NCI-H1436 treated with DMSO at 0.1 percent for 48 hours (cell line): ENCODE measurements at places on chromosomes 7 and 10.

- DNase-seq: no peak
Observed at GRCh38 chr10:78626471-78626870, 442.3 kb upstream of the ZMIZ1 start.

GRCh38 chr10:104417637-104418292 lies 64.1 kb downstream of the CFAP58 start:
- no peak for DNase-seq

- DNase-seq: no peak
Observed at GRCh38 chr7:143055754-143056153, 3.6 kb downstream of the OR6V1 start.

DNA sequence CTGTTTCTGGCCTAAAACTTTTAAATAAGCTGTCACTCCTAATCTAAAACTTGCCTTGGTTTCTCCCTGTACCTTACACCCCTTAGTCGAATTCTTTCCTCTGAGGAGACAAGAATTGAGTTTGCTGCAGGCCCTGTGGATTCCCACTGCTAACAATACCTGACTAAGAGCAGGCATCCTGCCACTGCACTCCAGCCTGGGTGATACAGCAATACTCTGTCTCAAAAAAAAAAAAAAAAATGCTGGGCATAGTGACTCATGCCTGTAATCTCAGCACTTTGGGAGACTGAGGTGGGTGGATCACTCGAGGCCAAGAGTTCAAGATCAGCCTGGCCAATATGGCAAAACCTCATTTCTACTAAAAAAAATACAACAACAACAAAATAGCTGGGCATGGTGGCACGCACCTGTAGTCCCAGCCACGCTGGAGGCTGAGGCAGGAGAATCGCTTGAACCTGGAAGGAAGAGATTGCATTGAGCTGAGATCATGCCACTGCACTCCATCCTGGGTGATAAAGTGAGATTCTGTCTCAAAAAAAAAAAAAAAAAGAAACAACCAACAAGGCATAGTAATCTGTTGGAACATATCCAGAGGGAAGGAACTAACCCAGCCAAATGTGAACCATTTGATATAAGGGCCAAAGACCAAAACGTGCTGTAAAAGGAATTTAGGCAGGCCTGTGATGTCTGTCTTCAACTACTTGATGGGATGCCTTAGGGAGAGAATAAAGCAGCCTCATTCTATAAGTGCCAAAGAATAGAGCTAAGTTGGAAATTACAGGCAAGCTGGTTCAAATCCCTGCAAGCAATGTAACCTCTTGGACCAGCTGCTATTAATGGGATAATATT lies 732.7 kb upstream of the AUTS2 start:
- no peak for DNase-seq

- no peak for DNase-seq
Observed at GRCh38 chr7:30556840-30557239, 37.8 kb upstream of the GARS1 start.

DNA sequence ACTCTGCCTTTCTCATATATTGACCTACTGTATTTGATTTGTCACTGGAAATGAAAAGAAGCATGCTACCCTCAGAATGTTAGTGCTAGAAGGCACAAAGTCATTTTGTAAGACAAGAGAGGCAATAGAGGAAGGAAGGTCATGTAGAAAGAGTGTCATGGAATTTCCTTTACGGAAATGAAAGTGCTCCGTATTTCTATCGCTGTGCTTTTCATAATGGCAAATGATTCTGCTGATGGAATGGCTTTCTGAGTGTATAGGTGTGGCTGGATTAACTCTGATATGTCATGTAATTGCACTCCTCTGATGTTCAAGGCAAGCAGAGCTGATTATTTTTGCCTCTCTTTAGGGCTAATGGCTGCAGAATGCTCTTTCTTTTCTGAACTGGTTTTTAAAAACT lies 15.5 kb upstream of the STEAP4 start:
- DNase-seq: no peak

- no peak for DNase-seq
Observed at GRCh38 chr10:50516171-50516570, 107.6 kb downstream of the SGMS1 start.

DNA sequence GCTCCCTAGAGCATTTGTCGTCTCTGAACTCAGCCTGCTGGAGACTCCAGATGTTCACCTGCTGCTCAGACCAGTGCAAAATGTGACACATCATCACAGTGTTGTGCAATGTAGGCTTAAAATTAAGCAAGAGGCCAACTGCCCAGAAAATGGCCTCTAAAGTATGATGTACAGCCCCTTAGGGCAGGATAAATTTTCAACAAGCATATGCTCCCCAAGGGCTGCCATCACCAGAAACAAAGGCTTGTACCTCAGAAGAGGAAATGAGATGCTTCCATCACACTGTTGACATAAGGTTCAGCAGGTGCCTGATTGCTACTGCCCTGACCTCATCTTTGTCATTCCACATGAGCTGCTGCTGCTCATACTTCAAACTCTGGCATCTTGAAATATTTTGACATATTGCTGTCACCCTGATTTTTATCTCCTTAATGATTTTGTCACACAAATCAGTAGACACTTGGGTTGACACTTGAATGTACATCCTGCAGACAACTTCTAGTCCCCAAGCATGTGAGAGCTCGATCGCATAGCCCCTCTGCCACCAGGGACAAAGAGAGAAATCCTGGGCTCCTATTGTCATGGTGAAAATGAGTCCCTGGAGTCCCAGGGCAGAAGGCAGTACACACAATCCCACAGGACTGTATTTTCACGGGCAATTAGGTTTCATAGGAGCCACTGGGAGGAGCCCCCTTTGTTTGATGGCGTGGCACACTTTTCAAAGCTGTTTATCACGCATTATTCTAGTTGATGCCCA lies 219.7 kb upstream of the STK17A start:
- no peak for DNase-seq

GRCh38 chr10:74900297-74900696 lies 73.9 kb downstream of the KAT6B start:
- no peak for DNase-seq

DNA sequence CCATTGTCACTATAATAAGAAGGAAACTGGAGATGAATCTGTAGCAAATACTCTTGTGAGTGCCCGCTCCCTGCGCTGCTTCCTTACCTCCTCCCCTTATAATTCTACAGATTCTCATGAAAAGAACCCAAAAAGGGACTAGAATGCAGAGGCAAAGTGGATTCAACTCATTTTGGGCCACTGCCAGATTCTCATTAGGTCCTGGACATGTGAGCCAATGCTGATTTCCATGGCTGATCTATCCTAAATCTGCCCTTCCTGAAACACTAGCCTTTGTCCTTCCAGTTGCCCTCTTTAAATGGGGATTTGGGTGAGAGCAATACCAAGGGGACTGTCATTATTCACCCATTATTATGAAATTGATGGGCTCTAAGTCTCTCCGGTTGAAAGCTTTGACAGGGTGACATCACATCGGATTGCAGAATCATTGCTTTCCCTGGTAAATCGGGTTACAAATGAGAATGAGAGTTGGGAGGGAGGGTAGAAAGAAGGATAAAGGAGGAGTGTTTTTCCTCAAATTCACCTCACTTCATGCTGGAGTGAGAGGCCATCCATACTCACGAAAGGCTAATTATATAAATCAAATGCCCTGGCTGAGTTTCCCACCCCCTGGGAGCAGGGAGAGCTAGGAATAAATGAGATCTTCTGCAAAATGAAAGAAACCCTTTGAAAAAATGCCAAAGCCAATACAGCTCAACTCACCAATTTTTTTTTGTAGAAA lies 37.5 kb downstream of the PTN start:
- no peak for DNase-seq

GRCh38 chr10:29112827-29113615 lies 175.8 kb upstream of the LYZL1 start:
- no peak for DNase-seq

DNA sequence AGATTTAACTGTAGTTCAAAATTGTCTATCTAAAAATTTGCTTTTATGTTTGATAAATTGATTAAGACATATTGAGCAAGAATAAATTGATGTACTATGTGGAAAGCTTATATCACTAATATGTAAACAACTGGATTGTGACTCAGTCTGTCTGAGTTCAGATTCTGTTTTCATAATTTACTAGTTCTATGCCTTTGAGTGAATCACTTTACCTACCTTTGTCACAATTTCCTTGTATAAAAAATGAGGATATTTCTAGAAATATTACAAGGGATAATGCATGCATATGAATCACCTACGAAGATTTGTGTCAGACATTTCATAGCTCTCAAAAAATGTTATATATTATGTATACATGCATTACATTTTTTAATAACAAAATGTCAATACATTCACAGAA lies 245.1 kb upstream of the ZWINT start:
- DNase-seq: no peak

GRCh38 chr7:1580422-1581030 lies 10.7 kb upstream of the PSMG3 start:
- DNase-seq: no peak

- no peak for DNase-seq
Observed at GRCh38 chr10:77973276-77973675, 46.7 kb upstream of the DLG5 start.

DNA sequence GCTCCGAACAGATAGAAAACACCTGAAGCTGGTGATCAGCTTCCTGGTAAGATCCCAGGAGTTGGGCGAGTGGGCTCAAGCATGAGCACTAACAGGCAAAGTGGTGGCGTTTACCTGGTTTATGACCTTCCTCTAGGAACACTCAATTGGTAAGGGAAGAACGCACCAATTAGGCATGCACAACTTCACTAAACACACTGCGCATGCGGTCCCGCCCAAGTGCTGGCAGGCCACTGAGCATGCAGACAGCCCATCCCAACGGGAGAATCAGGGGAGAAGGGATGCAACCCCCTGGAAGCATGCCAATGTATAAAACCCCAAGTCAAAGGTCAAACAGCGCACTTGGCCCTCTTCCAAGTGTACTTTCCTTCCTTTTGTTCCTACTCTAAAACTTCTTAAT lies 70.4 kb downstream of the LYZL2 start:
- DNase-seq: no peak

DNA sequence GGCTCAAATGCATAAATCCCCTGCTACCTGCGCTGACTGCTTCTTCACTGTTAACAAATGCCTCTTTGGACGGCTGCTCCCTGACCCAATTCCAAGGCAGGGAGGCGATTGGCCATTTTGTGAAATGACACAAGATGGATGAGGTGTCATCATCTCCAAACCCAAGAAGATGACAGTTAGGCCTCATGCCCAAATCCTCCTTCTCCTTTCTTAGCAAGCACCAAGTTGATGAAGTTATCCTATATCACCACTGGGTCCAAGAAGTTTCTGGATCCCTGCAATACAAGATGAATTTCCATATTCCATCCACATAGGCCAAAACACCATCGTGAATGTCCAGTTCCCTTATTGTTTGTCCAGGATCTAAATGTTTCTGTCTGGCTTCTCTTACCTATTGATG lies 98.5 kb upstream of the RAB11FIP2 start:
- no peak for DNase-seq

GRCh38 chr10:64103750-64104470 lies 582.7 kb downstream of the REEP3 start:
- DNase-seq: no peak

GRCh38 chr10:14519785-14520184 lies 189.1 kb upstream of the FRMD4A start:
- DNase-seq: no peak

DNA sequence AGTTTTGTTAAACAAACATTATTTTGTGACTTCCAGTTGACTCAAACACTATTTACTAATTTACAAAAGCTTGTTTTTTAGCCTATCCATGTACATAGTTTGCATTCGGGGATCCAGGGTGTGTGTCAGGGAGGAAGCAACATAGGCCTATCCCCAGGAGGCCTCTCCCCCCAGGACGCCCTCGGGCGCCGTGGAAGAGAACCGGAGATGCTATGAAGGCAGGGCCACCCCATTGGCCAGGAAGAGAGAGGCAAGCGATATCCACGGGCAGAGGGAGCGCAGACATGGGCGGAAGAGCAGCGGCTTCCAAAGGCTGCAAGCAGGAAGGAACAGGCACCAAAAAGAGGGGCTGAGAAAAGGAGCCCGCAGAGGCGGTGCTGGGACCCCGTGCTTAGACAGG lies 38.3 kb upstream of the EGFR start:
- DNase-seq: no peak

GRCh38 chr7:155881471-155882350 lies 69.4 kb upstream of the SHH start:
- no peak for DNase-seq

DNA sequence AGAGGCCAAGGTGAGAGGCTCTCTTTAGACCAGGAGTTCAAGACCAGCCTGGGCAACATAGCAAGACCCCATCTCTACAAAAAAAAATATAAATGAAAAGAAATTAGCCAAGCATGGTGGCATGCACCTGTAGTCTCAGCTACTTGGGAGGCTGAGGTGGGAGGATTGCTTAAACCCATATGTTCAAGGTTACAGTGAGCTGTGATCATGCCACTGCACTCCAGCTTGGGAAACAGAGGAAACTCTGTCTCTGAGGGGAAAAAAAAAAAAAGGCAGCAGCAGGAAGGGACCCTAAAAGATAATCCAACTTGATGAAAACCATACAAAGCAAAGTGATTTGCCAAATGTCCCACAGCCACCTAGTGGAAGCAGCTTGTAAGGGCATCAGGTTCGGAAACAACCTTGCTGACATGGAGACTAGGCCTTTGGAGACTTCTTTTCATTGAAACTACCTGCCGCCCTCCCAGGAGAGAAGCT lies 15.6 kb upstream of the PBLD start:
- DNase-seq: no peak
